Psoas muscle (tissue), 8 donors: ENCODE measurements at places on chromosomes 1 and 21. TPM values are rescaled to one million over a fixed set of nuclear protein-coding genes. Genes with fewer than 3 reads are reported as not detected.
A peak's percentile ranks its signal among the peaks of the same experiment; 100 is the strongest.

DNA sequence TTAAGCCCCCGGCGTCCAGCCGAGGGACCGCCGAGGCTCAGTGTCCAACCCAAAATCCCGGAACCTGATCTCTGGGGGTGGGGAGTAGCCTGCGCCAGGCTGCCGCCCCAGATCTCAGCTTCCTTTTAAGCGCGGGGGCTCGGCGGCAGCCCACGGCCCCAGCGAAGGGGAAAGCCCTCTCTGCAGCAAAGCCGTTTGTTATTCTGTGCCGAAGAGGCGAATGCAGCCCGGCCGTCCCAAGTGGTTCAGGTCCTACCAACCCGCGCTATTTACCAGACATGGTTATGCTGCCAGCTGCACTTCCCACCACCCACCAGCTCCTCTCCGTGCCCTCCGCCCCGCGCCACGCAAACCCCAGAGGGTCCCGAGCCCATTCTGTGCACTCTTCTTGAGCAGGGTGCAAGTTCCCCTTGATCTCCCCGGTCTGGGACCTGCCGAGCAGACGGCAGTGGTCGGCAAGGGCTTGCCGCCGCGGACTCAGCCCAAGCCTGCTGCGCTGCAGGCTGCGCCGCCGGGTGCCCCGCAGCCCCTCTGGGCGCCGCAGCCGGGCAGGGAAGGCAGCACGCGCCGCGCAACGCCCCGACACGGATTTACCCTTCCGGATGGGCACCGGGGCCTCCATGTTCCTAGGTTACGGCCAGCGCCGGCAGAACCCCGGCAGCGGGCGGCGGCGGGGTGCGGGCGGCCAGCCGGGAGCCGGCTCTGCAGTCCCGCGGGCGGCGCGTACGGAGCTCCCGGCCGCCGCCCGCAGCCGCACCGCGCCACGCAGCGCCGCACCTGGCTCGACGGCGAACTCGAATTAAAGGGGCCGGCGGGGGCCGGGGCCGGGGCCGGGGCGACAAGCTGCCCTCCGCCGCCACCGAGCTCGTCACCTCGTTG, 738 bp upstream of the KCNA2 start:
- H3K27me3 ChIP-seq: peaks cover 70% of the 10 kb centered on the region
- H3K4me3 ChIP-seq: peak overlapping the region; percentile 68
- no peaks in the 10 kb centered on the region for H3K36me3 ChIP-seq
- peaks cover 5% of the 10 kb centered on the region for H3K4me1 ChIP-seq
- no peak for DNase-seq

- H3K27me3 ChIP-seq: no peaks in the 10 kb centered on the region
- peak overlapping the region; percentile 48 for H3K27ac ChIP-seq
- no peak overlapping the region for H3K4me3 ChIP-seq
- peaks cover 13% of the 10 kb centered on the region for H3K4me1 ChIP-seq
- no peaks in the 10 kb centered on the region for H3K36me3 ChIP-seq
Observed at GRCh38 chr1:8121261-8122159, 95.4 kb upstream of the ERRFI1 start.

DNA sequence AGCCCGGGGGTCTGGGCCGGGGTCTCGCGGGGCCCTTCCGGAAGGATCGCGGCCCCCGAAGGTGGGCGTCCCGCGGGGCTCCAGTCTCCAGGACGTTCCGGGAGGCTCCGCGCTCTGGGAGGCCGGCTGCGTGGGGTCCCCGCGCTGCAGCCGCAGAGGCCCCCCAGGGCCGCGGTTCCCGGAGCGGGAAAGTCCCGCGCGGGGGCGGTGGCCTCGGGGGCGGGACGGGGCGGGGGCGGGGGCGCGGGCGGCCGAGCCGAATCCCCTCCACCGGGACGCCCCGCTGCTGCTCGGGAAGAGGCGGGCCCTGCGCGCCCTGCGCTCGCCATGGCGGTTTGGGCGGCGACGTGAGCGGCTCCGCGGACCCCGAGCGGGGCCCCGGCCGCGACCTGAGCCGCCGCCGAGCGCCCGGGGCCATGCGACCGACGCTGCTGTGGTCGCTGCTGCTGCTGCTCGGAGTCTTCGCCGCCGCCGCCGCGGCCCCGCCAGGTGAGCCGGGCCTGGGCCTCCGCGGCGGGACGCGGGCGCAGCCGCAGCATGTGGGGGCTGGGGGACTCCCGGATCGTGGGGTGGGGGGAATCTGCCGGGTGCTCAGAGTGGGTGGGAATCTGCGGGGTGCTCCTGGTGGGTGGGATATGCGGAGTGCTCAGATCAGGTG, at the start of gene IFNGR2:
TSS of gene IFNGR2 (plus strand) at position 286 of the 658 bp plus-strand sequence. CDS start at position 417, 131 bp downstream.
- H3K27ac ChIP-seq: peak within 1 kb of the TSS; percentile 84
- peaks cover 11% of the 10 kb centered on the region for H3K4me1 ChIP-seq
- H3K36me3 ChIP-seq: peaks cover 5% of the 10 kb centered on the region
- peak within 1 kb of the TSS; percentile 77 for H3K4me3 ChIP-seq
- no peaks in the 10 kb centered on the region for H3K27me3 ChIP-seq
- DNase-seq: peak; percentile 52

- no peak overlapping the region for H3K4me3 ChIP-seq
- DNase-seq: no peak
- H3K27ac ChIP-seq: no peak overlapping the region
- H3K4me1 ChIP-seq: no peaks in the 10 kb centered on the region
Observed at GRCh38 chr1:3883194-3883925, 16.7 kb downstream of the C1orf174 start.

The UBL4B gene
- not detected for total RNA-seq

DNA sequence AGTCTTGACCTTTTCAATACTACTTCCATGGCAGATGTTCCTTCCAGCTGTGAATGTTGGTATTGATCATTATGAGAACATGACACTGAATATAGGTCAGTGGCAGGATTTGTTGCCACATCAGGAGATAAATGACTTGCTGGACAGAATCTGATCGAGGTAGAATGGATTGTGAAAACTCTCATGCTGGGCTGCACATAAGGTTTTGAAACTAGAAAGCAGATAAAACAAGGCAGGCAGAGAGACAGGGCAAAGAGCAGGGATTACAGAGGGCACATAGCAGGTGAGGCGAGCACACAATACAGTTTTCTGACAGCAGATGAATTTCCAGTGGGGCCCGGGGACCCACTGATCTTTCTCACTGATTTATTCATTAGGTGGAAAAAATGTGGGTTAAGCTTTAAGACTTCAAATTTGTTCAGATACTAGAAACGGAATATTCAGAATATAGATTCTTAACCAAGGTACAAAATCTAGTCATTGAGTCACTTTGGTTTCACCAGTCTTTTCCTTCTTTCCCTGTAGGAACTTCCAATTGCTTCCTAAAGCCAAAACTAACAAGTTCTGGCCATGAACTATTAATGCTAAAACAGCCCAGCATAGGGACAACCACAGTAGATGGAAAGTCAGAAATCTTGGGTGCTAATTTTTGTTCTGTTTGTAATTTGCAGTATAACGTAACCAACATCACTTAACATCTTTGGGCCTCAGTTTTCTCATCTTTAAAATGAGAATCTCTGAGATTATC, 296.0 kb upstream of the PTBP2 start:
- H3K27me3 ChIP-seq: no peaks in the 10 kb centered on the region
- no peak overlapping the region for H3K27ac ChIP-seq
- H3K4me1 ChIP-seq: no peaks in the 10 kb centered on the region
- no peaks in the 10 kb centered on the region for H3K36me3 ChIP-seq

The CCDC185 gene
- total RNA-seq: not detected

The FBXO42 gene
- total RNA-seq: 20.9 TPM

DNA sequence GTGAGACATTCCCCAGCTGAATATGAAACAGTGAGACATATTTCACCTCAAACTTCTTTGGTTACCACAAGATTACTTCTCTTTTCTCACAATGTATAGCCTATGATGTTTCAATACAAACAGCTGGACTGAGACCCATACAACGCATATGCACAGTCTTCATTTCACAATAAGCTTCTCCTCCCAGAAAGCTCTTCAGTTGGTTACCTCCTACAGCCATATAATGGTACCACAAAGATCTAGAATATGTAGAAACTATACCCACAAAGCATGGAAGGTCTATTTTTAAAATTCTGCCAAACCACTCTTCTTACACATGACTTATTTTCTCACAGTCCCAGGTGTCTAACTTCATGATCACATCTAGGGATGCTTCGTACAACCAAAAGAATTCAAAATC, 70.8 kb downstream of the JAK1 start:
- no peaks in the 10 kb centered on the region for H3K27me3 ChIP-seq
